ENCODE measurements at places on chromosomes 16 and 17.

DNA sequence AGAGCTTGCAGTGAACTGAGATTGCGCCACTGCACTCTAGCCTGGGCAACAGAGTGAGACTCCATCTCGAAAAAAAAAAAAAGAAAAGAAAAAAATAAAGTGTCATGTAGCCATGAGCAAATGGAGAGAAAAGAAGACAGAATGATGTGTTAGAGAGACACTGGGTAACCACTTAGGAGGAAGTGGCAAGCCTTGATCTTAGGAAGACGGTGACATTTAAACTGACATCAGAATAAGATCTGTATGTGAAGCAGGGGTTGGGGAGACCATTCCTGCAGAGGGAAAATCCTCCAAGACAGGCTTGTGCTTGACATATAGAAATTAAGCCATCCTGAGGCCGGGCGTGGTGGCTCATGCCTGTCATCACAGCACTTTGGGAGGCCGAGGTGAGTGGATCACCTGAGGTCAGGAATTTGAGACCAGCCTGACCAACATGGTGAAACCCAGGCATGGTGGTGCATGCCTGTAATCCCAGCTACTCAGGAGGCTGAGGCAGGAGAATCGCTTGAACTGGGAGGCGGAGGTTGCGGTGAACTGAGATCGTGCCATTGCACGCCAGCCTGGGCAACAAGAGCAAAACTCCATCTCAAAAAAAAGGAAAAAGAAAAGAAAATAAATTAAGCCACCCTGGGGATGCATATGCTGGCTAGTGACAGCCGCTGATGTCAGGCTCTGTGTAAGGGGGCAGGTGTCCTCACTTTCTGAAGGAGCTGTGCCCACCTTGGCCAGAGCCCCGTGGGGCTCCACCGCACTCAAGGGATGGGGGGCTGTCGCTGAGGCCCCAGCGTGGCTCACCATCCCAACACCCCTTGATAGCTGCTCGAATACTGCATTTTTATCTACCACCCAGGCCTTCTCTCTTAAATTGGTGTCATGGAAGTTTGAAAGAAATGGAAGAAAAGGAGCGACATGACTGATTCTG lies 13.1 kb upstream of the CYB5B start:
- DNase-seq = no peak

DNA sequence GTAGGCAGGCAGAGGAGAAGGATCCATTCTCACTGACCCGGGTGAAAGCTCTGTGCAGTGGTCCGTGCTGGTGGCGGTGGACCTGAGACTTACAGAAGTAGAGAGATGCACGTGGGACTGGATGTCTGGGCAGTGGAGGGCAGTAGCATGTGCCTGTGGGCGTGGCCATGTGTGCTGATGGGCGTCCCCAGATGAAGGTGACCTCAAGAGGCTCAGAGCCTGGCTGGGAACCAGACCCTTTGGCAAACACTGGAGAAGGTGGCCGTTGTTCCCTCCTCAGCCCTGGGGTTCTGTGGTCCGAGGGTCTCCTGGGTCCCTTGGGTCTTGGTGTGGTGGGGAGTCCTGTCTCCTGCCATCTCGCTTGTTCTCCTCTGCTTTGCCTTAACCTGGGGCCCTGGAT lies 15.6 kb downstream of the WSCD1 start:
- DNase-seq = no peak

- DNase-seq = peak; percentile 69
Measured at GRCh38 chr17:45261577-45262515, at the start of gene SPATA32. Gene SPATA32 (minus strand): TSS chr17:45262094. CDS start chr17:45262016, 78 bp downstream.

DNA sequence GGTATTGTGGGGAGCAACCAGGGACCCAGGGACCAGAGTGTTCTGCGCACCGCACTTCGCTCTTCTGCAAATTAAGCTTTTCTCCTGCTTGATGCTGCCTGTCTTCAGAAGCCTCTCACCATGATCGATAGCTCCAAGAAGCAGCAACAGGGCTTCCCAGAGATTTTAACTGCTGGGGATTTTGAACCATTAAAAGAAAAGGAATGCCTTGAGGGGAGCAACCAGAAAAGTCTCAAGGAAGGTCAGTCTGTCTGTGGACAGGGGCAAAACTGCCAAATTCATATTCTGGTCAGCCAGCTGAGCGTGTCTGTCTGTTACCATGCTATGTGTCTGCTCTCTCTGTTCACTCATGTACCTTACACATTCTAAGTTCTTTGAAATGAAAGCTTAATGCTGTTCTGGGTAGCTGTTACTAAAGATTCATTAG lies 115.7 kb downstream of the MRTFB start:
- DNase-seq = no peak

DNA sequence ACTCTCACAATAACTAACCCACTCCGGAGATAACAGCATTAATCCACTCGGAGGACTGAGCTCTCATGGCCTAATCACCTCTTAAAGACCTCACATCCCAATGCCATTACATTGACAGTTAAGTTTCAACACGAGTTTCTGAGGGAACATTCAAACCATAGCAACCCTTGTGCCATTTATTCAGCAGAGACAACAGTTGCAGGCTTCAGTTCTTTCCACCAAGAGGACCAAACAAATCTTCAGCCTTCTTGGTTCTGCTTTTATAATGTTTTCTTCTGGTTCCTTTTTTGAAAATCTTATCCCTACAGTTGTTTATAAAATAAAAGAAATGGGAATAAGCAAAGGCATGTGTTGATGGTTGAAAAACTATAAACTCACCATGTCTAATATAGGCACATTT lies 2.1 kb upstream of the CD300E start:
- DNase-seq = no peak

GRCh38 chr17:33463887-33464286 lies 170.8 kb upstream of the ASIC2 start:
- no peak for DNase-seq

GRCh38 chr17:55843785-55844184 lies 92.9 kb downstream of the PCTP start:
- no peak for DNase-seq

All from cerebellar cortex (tissue), 1 donor.